ENCODE measurements at places on chromosomes 2 and 18.
A peak's percentile ranks its signal among the peaks of the same experiment; 100 is the strongest.

DNA sequence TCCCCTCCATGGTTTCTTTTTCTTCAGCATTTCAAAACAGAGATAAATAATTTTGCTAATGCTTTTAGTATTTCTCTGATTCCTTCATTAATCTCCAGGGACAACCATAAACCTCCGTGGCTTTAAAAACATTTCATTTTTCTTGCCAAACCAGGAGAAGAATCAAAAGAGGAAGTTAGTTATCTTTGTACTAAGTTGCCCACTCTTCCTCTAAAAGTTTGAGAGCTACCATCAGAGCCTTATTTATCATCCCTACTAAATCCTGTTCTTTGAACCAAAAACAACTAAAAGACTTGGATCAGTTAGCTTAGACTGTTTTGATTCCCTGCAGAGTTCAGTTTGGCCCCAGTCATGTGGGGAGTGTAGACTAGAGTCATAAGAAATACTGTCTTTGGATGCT lies 208.4 kb downstream of the SETBP1 start:
- DNase-seq = no peak

DNA sequence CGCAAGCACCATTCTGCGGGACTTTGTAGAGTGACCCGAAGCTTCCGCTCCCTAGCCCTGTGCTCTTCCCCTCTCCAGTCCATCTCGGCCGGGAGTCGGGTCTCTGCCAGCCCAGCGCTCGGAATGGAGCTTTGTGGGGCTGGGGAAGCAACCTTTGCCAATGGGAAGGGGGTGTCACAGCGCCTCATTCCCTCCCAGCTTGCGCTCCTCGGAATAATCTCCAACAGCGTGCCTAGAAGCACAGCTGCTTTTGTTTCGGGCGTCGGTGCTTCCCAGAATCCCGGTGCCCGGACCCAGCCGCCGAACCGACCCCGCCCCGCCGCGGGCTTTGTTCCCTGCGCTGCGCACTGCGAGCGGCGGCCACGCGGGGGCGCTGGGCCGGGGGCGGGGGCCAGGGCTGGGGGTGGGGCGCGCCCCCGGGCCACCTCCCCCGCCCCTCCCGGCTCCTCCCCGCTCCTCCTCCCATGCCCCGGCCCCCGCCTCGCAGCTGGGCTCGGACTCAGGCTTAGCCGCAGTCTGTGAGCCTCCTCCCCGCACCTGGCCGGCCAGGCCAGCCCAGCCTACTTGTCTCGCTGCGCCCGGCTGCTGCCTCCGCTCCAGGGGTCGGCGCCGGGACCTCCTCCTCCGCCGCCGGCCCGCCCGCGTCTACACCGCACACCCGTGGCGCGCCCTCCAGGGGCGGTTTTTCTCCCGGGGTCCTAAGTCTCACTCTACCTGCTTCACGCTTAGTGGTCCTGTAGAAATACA lies 77.7 kb upstream of the SMAD2 start:
- DNase-seq = peak; percentile 38

- DNase-seq = no peak
Observed at GRCh38 chr2:104092886-104093285, 761.0 kb upstream of the POU3F3 start.

GRCh38 chr2:229586012-229586411 lies 128.3 kb downstream of the DNER start:
- DNase-seq = no peak

DNA sequence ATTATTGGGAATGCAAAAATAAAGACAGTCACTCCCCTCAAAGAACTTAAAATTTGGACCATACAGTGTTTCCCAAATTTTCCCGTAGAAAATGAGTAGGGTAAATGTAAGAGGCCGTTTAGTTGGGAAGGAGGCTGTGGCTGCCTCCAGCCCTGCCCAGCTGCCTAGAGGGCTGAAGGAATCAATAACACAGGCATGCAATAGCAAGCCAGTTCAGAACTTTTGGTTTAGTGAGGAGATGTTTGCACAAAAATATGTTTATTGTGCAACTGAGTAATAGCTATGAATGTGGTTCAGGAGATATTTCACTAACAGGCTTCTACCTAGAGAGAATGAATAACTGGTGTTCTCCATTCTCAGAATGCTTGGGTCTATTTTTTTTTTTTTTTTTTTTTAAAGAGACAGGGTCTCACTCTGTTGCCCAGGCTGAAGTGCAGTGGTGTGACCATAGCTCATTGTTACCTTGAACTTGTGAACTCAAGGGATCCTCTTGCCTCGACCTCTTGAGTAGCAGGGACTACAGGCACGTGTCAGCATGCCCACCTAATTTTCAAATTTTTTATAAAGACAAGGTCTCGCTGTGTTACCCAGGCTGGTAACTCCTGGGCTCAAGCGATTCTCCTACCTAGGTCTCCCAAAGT lies 23.6 kb downstream of the UGP2 start:
- peak; percentile 57 for DNase-seq
